ENCODE measurements at places on chromosomes 16 and 17.

GRCh38 chr16:57091200-57091974 lies 996 bp upstream of the CPNE2 start:
- DNase-seq = no peak

GRCh38 chr16:75475420-75475847 lies 10.9 kb upstream of the TMEM170A start:
- DNase-seq = no peak

- DNase-seq = no peak
These were observed 10.9 kb downstream of the ABCC1 start for GRCh38 chr16:15960124-15960971.

GRCh38 chr17:10349403-10349802 lies 23.4 kb downstream of the MYH13 start:
- DNase-seq = no peak

DNA sequence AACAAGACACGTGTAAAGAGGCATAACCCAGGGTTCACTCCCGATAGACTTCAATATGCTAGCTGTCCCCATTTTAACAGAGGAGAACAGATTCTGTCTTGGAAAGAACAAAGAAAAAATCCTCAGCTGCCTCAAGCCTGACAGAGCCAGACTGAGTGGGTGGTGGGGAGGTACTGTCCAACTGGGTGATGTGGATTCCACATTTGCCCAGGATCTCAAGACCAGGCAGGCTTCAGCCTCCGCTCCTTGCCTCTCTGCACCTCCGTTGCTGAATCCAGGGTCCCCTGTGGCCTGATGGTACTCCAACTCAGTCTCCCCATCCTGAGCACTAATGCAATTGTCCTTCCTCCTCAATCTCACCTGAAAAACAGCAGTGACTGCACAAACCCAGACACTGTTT lies 163.8 kb downstream of the GSG1L start:
- DNase-seq = no peak

GRCh38 chr16:10610499-10611184 lies 30.2 kb upstream of the EMP2 start:
- DNase-seq = no peak

- no peak for DNase-seq
These were observed 72.9 kb upstream of the SMIM36 start for GRCh38 chr17:55584055-55584685.

DNA sequence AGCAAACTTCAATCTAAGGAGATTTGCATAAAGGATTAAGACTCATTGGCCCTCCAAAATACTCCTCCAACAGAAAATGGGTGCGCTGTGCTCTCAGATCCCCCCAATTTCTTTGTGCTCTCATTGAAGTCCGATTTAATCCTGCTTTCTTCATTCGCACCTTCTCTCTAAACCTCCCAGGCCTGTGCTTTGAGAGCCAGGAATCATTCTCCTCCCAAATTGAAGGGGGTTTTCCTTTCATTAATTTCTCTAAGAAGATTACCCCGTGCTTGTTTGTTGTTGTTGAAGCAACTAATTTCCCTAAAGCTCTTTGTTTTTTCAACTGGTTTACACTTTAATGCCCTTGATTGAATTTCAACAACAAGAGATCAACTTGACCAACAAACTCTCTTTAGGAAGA lies 304.2 kb upstream of the IRX3 start:
- DNase-seq = no peak

GRCh38 chr17:81630274-81630673 lies 6.6 kb downstream of the NPLOC4 start:
- DNase-seq = no peak

DNA sequence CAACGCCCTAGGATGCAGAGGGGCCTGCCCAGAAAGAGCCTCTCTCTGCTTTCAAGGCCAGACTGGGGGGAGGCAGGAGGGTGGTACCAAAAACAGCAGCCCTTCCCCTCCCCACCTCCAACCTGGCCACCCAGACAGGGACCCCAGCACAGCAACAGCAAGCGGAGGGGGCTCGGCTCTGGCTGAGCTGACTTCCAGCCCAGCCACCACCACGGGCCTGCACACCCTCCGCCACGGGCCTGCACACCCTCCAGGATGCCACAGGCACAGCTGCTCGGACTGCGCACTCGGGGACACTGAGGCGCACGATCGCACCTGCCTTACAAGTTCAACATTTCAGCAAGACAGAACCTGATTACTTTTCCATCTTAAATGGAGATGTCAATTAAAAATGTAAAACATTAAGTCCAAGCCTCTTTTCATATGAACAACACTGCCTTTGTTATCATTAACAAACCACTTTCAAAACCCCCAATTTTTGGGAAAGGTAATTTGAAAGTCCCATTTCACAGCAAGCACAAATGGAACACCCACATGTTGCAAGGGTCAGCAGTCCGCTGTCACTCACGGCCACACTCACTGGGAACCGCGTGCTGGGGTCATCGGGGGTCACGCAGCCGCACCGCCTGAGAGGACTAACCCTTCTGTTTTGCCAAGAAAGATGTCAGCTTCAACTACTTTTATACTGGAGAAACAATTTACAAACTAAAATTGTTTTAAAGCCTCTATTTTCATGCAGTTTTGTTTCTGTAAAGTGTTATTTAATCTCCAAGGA lies 76.4 kb downstream of the ANKRD11 start:
- DNase-seq = no peak

GRCh38 chr17:80819422-80820164 lies 172.0 kb upstream of the CHMP6 start:
- DNase-seq = no peak

DNA sequence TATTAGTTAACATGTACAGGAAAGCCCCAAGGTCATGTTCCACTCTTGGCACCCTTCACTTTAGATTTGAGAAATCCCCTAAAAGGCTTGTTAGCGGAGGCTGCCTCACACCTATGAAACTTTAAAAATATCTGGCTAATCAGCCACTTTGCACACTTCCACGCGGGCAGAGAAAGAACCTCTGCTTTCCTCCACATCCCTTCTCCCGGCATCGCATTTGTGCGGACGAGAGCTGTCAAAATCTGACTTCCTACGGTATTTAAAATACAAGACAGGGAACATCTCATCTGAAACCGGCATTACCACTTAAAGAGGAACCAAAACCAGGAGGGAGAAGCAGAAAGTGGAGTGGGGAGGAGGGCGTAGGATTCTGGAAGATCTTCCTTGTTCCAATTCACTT lies 422.3 kb downstream of the TMEM114 start:
- DNase-seq = no peak

DNA sequence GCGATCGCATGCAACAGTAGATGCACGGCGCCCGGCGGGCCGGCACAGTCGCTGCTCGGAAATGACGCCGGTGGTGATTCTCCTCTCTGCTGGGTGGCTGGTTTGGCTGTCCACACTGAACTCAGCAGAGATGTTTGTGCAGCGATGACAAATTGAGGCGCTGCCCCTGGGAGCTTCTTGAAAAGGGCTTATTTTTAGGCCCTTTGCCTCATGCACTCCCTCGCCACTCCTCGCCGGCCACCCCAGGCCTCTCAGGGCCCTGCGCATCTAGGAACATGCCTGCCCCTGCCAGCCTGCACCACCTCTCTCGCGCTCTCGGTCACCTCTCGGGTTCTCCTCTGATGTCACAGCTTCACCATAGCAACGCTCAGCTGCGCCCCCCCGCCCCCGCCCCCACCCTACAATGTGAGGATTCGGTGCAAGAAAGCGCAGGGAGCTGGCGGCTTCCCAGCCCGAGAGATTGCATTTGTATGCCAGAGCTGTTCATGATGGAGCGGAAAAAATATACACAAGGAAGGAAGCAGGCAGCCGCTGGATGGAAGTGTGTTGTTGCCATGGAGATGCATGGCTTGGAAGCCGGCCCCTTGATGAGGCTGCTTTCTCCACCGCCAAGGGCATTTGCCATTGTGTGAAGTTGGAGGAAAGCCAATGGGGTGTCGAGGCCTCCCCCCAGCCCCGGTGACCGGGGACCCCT lies 81.3 kb upstream of the PLCG2 start:
- DNase-seq = no peak

GRCh38 chr16:27452569-27453493 lies 50.9 kb downstream of the IL21R start:
- no peak for DNase-seq

DNA sequence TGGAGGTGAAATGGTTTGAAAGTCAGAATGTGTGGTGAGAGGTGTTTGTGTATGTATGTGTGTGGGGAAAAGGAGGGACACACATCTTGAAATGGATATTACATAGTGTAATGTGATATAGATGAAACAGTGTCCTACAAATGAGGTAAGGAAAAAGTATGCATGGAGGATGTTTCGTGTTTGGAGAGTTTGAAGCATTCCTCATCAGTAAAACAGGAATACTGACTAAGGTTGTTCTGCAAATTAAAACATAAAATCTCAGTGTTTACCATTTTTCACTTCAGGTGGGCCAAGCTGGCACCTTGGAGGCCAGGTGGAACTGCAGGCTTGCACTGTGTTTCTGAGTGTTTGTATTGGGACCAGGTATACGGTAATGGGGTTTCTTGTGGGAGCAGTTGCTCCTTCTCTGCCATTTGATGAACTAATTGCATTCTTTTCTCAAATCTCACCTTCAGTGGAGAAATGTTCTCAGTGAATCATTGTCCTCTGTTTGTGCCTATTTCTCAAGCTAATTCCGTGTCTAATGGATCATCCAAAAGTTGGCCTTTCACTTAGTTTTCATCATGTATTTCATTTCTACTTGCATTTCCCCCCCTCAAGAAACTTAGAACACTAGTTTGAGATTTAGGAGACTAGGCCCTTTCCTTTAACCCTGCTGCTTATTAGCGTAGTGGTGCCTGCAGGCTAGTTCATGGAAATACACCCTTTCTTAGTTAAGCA lies 8.2 kb upstream of the TBKBP1 start:
- DNase-seq = no peak

- no peak for DNase-seq
These were observed 7.0 kb downstream of the TERF2 start for GRCh38 chr16:69378760-69379159.

All from D341Med (cell line).